Hair follicular keratinocyte (primary cell): ENCODE measurements at places on chromosomes 6 and 20. TPM values are rescaled to one million over a fixed set of nuclear protein-coding genes. Genes with fewer than 3 reads are reported as not detected.

OR2H1 gene
- not detected in 2 replicates for total RNA-seq

KATNA1 gene
- total RNA-seq, result 22.6 and 31.5 TPM in 2 replicates

ULBP2 gene
- 11.4 and 14.1 TPM in 2 replicates for total RNA-seq

CGAS gene
- total RNA-seq, result 2.7 and 6.3 TPM in 2 replicates

GJA10 gene
- total RNA-seq, result not detected in 2 replicates

FHL5 gene
- total RNA-seq, result not detected in 2 replicates

ATP9A gene
- 2.4 and 7.2 TPM in 2 replicates for total RNA-seq

TMEM244 gene
- total RNA-seq, result not detected in 2 replicates

SMOC2 gene
- total RNA-seq, result not detected in 2 replicates

KCNS1 gene
- total RNA-seq, result 0.91 and 1.7 TPM in 2 replicates

ATF6B gene
- 16.0 and 22.0 TPM in 2 replicates for total RNA-seq

OR12D3 gene
- not detected in 2 replicates for total RNA-seq

MLIP gene
- not detected in 2 replicates for total RNA-seq

SLC17A5 gene
- total RNA-seq, result 4.1 and 7.0 TPM in 2 replicates

IPCEF1 gene
- 0.04 and 0.94 TPM in 2 replicates for total RNA-seq

RHAG gene
- total RNA-seq, result not detected in 2 replicates

HDGFL1 gene
- not detected in 2 replicates for total RNA-seq

AGPAT4 gene
- total RNA-seq, result 2.7 and 5.5 TPM in 2 replicates

TSPO2 gene
- total RNA-seq, result not detected in 2 replicates
